Testis (tissue), 5 donors: ENCODE measurements at places on chromosomes 13 and 19.

DNA sequence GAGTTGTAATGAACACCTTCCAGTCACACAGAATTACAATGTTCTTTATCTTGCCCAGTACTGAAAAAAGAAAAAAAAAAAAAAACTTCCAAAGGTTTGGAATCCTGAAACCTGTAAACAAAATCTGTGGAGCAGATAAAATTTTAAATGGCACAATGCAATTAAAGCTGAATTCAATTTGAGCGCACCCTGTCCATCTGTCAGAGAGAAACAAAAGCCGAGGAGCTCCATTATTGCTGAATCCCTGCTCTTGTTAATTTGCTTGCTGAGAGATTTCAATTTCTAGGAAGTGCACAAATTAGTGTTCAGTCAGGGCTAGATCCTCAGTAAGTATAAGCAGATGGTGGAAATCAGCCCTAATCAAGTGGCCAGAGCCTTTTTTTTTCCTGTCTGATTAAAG, 65.2 kb downstream of the DACH1 start:
- DNase-seq, result no peak

DNA sequence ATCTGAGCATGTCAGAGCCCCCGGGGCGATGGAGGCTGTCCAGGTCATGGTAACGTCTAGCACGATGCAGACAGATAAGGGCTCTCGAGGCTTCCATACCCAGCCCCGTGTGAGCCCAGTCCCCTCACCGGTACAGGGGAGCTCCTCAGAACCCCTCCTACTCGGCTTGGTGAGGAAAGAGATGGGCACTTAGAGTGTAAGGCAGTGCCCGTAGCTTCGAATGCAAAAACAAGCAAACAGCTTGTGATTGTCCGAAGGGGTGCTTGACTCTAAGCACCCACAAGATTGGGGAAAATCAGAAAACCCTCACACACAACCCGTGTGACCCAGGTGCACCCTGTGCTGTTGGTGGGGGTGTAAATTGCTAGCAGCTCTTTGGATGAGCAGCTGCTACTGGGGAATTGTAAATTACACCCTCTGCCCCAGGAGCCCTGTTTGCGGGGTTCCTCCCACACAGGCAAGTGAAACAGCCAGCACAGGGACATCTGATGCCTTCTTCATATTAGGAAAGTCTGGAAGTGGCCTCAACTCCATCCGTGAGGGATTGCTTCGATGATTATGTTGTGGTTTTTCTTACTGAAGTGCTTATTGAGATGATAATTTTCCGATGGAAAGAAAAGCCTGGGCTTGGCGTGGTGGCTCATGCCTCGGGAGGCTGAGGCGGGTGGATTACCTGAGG, 918 bp upstream of the PSPN start:
- no peak for DNase-seq

DNA sequence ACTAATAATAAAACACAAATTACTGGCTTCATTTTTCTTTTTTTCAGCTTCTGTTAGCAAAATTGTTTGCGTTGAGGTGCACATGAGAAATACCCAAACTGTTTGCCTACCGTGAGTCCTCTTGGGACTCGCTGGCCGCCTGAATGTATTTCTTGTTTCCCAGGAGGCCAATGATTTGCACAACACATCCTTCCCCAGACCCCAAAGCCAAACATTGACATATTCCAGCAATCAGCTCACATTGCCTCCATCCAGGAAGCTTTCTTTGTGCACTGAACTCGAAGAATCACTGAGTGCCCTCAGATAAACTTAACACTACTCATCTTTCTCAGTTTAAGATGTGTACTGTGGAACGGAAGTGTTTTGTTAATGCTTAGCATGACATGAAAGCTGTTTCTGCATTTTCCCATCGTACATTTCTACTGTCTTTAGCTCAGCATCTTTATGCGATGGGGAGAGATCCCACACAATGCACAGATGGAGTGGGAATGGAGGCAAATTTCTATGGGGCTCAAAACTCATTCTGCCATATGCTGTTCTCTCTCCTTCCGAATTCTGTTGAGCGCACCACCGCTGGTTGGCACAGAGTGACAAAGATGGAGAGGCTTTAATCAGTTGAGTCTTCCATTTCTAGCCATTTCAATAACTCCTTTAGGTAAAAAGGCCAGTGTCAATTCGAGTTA, 399.5 kb downstream of the RFC3 start:
- DNase-seq, result no peak

- no peak for DNase-seq
Measured at GRCh38 chr19:51980116-51980736, 6.4 kb downstream of the ZNF350 start.

DNA sequence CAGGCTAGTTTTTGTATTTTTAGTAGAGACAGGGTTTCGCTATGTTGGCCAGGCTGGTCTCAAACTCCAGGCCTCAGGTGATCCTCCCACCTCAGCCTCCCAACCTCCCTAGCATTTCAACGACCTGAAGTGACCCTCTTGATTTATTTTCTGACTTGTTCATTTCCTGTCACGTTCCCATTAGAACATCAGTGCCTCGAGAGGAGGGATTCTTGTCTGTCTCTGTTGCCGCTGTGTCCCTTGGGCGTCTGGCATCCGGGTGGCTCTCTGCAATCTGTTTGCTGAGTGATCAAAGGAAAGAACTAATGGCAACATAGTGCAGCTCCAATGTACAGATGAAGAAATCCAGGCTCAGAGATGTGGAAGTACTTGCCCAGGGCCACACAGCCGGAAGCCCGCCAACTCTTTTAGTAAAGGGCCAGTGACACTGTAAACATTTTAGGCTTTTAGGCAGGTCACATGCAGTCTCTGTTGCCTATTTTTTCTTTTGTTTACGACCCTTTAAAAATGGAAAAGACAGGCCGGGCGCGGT, 47.5 kb downstream of the NFIC start:
- no peak for DNase-seq

GRCh38 chr13:51000061-51000460, 90.5 kb downstream of the RNASEH2B start:
- no peak for DNase-seq

- no peak for DNase-seq
Measured at GRCh38 chr13:84077271-84077670, 195.0 kb upstream of the SLITRK1 start.

DNA sequence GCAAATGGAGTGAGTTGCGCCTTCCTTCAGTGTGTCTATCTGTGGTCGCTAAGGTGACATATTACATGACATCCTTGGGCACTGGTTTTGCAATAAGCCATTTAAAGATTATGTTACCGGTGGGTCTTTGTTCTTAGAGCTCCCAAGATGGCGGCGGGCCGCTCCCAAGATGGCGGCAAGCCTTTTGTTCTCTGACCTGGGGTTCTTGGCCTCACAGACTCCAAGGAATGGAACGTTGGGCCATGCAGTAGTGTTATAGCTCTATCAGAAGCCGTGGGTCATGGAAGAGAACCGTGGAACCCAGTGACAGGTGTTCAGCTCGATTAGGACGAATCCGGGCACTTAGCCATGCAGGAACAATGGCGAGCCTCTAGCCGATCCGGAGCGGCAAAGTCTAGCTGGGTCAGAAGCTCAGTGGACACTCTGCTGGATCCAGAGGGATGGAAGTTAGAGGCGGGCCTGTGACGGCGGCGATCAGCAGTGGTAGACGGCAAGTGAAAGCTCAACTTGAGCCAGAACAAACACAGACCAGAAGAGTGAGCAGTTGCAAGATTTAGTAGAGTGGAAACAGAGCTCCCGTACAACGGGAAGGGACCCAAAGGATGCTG, 188.6 kb downstream of the TEX29 start:
- peak; percentile 36 for DNase-seq

DNA sequence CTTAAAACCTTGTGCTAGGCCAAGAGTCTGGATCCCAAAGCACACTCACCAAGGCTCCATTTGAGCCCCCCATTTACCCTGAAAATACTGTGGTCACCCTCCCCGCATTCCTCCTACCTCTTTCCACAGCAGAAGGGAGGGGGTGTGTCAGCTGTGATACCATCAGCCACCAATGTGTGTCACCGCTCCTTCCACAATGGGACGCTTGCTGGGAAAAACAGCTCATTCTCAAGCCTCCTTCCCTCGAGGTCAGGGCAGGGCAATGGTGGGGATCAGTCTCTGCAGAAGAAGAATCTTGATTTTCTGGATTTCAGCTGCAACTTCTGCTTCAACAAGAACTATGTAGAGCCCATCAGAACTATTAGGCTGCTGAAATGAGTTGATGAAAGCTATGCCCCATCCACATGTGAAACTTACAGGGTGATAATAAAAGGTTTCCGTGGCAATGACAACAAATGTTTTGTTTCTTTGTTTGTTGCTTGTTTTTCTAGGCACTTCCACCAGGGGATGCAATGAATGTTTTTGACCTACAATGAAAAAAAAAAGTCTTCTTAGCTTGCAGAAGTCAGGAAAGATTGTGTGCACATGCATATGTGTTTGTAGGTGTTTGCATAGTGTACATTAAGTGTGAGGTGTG, 26.4 kb upstream of the ZNF507 start:
- DNase-seq, result peak; percentile 23
